ENCODE measurements at places on chromosomes 7 and 10.

DNA sequence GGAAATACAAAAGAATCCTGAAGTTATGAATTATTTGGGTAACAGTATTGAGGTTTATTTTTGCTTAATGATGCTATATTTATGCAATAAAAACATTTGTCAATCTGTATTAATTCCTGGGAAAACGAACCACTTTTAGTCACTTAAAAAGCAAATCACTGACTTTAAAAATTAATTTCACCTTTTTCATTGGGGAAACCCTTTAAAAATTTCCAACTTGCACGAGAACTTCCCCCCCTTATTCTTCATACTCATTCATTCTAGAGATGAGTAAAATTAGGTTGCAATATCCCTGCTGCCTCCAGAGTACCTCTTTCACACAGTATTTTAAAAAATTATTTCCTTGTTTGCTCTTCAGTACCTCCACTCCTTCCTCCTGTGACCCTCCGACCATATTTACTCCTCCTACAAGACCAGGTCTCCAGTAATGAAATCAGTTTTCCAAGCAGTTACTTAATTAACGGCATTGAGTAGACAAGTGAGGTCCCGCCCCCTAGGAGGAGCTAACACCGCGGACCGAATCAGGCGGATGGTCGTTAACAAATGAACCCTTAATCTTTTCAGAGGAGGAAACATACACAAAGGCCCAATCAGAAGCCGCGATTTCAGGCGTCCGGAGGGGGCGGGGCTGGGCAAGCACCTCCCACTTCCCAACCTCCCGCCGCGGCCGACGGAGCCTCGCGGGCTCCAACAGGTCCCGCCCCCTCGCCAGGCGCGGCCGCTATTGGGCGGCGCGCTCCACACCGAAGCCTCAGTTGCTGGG lies 465 bp upstream of the TRIM24 start:
- DNase-seq, result peak; percentile 98

GRCh38 chr10:33287112-33287511 lies 47.4 kb downstream of the NRP1 start:
- no peak for DNase-seq

DNA sequence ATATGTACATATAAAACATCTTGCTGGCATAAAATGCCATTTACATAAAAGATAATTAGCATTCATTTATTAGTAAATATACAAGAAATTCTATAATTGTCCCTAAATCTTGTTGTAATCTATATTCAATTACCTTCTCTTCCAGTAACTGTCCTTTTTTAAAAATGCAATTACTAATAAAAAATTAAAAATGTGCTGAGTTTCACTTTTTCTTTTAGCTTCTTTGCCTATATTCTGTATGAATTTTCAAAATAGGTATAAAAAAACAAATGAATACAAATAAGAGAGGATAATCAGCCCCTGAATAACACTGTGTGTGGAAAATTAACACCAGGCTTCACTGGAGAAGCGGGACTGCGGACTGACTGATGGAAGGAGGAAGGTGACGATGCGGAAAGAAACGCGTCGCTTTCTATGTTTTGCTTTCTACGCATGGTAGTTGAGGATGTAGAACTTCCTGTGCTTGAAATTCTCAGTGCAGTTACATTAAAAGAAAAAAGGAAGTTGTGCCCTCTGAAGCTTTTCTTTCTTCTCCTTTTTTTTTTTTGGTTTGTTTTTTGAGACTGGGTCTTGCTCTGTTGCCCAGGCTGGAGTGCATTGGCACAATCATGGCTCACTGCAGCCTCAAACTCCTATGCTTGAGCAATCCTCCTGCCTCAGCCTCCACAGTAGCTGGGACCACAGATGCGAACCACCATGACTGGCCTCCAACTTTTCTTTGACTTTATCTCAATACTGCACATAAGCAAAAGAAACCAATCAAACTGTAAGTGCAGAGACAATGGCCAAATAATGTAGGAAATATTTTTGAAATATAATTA lies 7.4 kb upstream of the ZMYND11 start:
- no peak for DNase-seq

- DNase-seq, result peak; percentile 95
Observed at GRCh38 chr7:30804078-30804661, 33.0 kb downstream of the MINDY4 start.

GRCh38 chr10:62380016-62380415 lies 5.8 kb downstream of the ZNF365 start:
- peak; percentile 79 for DNase-seq

DNA sequence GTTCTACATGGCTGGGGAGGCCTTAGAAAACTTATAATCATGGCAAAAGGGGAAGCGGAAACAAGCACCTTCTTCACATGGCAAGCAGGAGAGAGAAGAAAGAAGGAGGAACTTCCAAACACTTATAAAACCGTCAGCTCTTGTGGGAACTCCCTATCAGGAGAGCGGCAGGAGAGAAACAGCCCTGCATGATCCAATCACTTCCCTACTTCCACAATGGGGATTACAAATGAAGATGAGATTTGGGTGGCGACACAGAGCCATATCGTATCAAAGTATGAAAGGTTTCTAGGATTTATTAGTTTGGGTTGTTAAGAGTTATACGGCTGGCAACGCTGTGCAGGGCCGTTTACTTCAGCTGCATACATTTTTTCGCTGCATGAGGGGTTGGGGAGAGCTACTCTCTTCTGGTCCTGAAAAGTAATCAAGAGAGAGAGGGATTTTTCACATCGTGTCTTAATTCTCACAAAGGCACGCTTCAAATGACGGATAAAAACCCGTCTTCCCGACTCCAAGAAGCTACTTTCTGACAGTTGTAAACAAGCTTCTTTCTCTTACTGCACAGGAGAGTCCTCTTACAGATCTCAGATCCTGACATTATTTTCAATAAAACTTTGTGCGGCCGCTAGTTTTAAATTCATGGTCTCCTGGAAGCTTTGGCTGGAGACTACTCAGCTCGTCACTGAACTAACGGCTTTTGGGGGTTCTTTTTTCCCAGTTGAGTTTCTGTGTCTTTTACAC lies 751 bp upstream of the GTPBP10 start:
- DNase-seq, result peak; percentile 41

DNA sequence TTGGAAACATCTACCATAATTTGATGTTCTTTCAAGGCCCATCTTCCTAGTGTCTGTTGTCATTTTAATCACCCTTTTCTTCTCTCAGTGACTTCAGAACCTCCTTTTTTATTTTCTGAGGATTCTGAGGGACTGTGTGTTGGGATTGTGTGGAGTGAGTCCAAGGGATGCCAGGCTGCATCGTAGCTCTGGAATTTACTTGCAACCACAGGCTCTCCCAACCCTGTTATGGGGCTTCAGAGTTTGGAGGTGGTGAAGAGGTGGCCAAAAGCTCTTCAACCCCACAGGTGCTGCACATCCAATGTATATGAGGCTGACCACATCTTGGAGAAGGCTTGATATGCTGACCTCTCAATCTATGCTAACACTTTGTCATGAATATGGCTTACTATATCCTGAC lies 79.5 kb upstream of the GPR141 start:
- no peak for DNase-seq

DNA sequence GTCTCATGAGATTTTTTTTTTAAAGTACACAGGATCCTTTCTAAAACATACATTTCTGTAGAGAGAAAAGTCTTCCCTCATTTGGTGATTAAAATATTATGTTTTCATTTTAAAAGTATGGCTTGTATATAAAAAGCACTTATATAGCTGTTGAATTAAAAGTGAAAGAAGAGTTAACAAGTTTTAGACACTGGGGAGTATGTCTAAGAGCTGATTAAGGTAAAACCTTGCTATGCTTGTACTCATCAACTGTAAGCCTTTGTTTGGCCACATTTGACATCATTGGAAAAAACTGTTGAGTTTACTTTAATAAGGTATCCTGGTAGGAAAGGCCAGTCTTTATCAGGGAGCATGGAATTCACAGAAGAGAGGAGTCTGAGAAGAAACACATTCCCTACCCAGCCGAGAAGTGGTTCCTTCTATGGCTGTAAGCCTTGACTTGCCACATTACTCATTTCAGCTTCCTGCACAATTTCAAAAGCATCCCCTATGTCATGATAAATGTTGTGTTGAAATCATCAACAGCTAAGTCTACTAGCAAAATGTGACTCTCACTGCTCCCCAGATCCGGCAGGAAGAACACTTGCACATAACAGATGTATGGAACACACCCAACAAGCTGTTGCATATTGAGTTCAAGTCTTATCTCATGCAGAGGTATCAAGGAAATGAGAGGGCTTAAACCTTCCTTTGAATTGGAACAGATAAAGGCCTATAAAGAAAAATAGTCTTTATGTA lies 171.8 kb upstream of the CDK1 start:
- peak; percentile 87 for DNase-seq

- no peak for DNase-seq
Observed at GRCh38 chr10:63799521-63800300, 278.5 kb downstream of the REEP3 start.

DNA sequence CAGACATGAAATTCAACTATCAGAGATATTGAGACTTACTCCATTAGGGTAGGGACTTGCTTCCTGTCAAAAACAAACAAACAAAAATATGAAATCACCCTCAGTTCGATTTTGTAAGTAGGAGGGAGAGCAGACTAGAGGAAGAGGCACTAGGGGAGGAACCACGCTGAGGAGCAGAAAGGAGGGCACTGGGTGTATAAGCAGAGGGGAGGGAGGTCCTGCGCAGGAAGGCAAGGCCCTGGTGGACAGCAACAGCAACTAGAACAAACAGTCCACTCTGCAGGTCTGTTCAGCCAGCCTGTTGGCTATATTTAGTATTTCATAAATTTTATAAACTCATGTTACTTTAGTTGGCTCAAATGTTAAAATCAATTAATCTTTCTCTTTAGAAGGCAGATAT lies 937.1 kb upstream of the C7orf33 start:
- DNase-seq, result no peak

DNA sequence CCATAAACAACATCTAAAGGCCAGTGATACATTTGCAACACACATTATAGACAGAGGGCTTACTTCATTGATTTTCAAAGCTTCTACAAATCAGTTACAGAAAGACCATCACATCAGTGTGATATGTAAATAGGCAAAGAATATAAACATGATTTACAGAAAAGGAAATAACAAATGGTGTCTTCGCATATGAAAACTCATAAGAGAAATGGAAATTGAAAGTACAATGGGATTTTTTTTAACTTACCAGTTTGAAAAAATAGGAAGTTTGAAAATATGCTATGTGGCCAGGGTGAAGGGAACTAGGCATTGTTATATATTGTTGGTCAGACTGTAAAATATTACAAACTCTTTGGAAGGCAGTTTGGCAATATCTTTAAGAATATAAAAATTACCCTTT lies 27.3 kb downstream of the SEC23IP start:
- no peak for DNase-seq

GRCh38 chr10:4354382-4354812 lies 471.6 kb upstream of the AKR1E2 start:
- peak; percentile 53 for DNase-seq

GRCh38 chr7:45028138-45028919 lies 28.3 kb downstream of the CCM2 start:
- DNase-seq, result no peak

GRCh38 chr7:110291430-110291829 lies 799.5 kb upstream of the LRRN3 start:
- DNase-seq, result no peak

DNA sequence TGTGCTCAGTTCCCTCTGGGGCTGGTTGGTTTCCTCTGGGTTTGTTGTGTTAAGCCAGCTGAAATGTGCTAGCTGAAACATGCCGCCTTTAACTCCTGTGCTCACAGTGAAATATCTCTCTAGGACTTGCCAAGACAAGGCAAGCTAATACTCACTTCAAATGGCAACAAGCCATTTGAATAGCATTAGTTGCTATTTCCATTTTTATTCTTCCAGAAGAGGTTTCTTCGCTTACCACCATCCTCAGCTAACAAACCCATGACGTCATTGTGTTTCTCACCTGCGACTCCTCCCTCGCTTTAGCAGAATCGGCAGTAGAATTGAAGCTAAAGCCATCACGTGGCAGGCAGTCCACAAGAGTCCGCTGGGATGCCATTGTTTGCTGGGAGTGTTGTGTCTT lies 61.3 kb downstream of the ZNF22 start:
- DNase-seq, result no peak

DNA sequence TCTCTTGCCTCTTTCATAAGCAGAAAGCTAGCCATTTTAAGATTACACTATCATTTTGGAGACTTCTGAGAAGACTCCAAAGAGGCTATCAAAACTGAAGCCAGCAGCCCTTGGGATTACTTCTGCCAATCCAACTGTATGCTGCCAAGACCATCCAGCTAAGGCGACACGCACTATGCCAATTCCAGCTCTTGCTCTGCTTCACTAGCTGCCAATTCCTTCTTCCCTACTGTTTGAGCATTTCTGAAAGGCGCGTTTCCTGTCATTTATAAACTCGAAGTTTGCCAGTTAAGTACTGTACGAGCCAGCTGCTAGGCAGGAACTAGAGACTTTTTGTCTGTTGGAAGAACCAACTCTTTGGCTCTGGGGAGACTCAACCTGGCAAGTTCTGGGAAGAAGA lies 36.5 kb downstream of the MALSU1 start:
- no peak for DNase-seq

GRCh38 chr10:74824900-74825370 lies 1.5 kb upstream of the KAT6B start:
- DNase-seq, result peak; percentile 18

Data from fibroblast of skin of right quadriceps (primary cell).